IMR-90 (cell line): ENCODE measurements at places on chromosomes 2 and 18.

DNA sequence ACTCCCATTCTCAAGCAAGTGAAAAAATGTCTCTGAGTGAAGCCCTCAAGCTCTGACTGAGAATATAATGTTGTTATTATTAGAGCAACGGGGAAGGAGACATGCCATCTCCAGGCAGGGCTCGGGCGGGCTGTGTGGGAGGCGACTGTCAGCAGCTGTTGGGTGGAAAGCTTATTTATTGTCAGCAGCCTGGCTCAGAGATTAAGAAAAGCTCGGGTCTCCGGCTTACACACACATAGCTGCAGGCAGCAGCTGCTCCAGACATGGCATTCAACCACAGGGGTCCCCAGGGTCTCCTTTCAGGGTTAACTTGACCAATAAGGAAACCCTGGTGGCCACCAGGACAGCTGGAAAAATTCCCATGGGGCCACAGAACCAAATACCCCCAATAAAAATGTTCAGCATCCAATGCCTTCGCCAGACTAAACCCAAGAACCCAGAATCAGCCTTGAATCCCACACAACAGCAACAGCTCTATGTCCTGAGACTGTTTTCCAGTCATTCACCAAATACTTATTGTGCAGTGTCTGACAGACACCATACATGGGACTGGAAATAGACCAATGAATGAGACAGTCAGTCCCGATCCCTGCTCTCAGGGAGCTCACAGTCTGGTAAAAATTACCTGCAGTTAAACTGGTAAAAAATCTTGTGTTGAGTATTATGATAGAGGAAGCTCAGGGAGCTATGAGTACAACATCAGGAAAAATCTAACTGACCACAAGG is 70.5 kb upstream of the RTN4 start:
- peak; percentile 60 for DNase-seq
- no peak overlapping the region for H3K4me3 ChIP-seq
- no peaks in the 10 kb centered on the region for H3K27me3 ChIP-seq

DNA sequence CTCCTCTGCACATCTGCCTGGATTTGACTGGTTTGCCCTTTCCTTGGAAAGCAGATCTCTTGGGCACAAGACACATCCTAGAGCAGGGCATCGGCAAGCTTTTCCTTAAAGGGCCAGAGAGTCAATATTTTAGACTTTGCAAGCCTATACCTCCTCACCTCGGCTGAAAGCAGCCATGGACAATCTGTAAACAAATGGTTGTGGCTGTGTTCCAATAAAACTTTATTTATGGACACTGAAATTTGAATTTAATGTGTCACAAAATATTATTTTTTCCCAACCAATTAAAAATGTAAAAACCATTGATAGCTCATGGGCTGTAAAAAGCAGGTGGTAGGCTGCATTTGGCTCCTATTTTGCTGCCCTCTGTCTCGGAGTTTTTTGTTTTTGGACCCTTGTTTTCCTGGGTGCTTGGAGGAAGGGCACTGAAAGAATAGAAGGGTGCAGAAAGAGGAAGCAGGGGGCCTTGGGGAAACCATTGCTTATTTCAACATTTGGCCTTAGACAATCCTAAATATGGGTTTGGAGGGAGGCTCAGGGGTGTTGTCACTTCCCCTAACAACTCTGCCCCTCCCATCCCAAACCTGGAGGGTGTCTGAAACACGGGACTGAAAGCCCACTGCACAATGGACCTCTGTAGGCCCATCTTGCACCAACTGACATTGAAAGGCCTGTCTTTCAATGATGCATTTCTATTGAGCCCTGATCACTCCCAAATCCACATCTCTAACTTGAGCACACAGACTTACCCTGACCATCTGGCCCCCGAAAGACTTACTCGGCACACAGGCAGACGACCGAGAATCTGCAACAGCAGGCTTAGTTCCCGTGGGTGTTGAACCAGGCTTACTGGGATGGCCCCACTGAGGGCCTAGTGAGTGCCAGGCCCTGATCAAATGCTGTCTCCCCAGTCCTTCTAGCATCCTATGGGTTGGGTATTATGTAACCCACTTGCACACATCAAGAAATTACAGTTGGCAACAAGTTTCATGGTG is 7.1 kb upstream of the ZFP36L2 start:
- peaks cover 2% of the 10 kb centered on the region; the same call in 1 of the 2 replicates for H3K4me1 ChIP-seq
- no peak overlapping the region for H3K4me3 ChIP-seq
- H3K27me3 ChIP-seq: no peaks in the 10 kb centered on the region
- no peak overlapping the region for H3K27ac ChIP-seq

- H3K27me3 ChIP-seq: no peaks in the 10 kb centered on the region
- no peak for DNase-seq
- H3K27ac ChIP-seq: no peak overlapping the region
- H3K4me3 ChIP-seq: no peak overlapping the region
- H3K4me1 ChIP-seq: peaks cover 7% of the 10 kb centered on the region
Observed at GRCh38 chr2:47868611-47869352, 37.5 kb downstream of the FBXO11 start.

DNA sequence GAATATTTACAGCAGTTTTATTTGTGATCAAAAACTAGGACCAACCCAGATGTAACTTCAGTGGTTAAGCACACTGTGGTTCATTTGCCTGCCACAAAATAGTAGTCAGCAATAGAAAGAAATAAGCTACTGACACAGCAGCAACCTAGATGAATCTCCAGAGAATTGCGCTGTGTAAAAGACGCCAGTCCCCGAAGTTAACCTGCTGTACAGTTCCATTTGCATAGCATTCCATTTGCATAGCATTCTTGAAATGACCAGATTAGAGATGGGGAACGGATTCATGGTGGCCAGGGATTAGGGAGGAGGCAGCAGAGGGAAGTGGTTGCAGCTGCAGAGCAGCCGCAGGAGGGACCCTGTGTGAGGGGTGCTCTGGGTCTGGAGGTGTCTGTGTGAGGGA is 39.3 kb upstream of the NFATC1 start:
- H3K4me3 ChIP-seq: no peak overlapping the region
- DNase-seq: no peak
- peaks cover 4% of the 10 kb centered on the region for H3K4me1 ChIP-seq
- no peaks in the 10 kb centered on the region for H3K27me3 ChIP-seq
- no peak overlapping the region for H3K27ac ChIP-seq

- H3K36me3 ChIP-seq: 0 out of 2 replicates have a peak, but pooled peaks cover 1% of the 10 kb centered on the region
- no peak for DNase-seq
- H3K27me3 ChIP-seq: no peaks in the 10 kb centered on the region
Observed at GRCh38 chr2:64108666-64109241, 35.5 kb downstream of the PELI1 start.

GRCh38 chr2:164662066-164662465 is 40.8 kb upstream of the GRB14 start:
- H3K4me1 ChIP-seq: no peaks in the 10 kb centered on the region
- no peaks in the 10 kb centered on the region for H3K27me3 ChIP-seq
- H3K27ac ChIP-seq: no peak overlapping the region
- no peak overlapping the region for H3K4me3 ChIP-seq
- H3K36me3 ChIP-seq: no peaks in the 10 kb centered on the region

GRCh38 chr18:50722311-50722710 is 97.5 kb downstream of the MRO start:
- H3K4me1 ChIP-seq: no peaks in the 10 kb centered on the region
- no peak for DNase-seq
- H3K36me3 ChIP-seq: no peaks in the 10 kb centered on the region
- no peaks in the 10 kb centered on the region for H3K27me3 ChIP-seq
- no peak overlapping the region for H3K4me3 ChIP-seq

- no peak overlapping the region for H3K27ac ChIP-seq
- H3K4me3 ChIP-seq: no peak overlapping the region
- no peaks in the 10 kb centered on the region for H3K36me3 ChIP-seq
- H3K27me3 ChIP-seq: no peaks in the 10 kb centered on the region
Observed at GRCh38 chr2:44459739-44460138, 98.0 kb downstream of the CAMKMT start.

DNA sequence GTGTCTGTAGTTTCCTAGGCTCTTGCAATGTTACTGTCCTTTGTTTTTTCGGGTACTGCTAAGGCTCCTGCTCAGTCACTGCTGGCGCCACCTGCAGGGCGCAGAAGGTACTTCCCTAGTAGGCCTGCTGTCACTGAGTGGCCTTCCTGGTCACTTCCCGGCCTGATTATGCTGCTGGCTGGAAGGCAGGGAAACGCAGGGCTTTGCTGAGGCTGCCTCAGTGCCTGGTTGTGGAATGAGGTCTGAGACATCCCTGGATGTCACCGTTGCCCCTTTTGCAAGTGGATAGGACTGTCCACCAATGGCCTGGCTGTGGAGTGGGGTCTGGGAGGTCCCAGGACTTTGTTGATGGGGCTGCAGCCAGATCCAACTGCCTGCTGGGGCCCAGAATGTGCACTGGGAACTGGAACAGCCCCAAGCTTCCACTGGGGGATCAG is 13.1 kb downstream of the DAW1 start:
- no peak overlapping the region for H3K27ac ChIP-seq
- no peaks in the 10 kb centered on the region for H3K27me3 ChIP-seq
- 0 out of 2 replicates have a peak, but pooled peaks cover 1% of the 10 kb centered on the region for H3K4me1 ChIP-seq
- no peaks in the 10 kb centered on the region for H3K36me3 ChIP-seq
- H3K4me3 ChIP-seq: no peak overlapping the region

DNA sequence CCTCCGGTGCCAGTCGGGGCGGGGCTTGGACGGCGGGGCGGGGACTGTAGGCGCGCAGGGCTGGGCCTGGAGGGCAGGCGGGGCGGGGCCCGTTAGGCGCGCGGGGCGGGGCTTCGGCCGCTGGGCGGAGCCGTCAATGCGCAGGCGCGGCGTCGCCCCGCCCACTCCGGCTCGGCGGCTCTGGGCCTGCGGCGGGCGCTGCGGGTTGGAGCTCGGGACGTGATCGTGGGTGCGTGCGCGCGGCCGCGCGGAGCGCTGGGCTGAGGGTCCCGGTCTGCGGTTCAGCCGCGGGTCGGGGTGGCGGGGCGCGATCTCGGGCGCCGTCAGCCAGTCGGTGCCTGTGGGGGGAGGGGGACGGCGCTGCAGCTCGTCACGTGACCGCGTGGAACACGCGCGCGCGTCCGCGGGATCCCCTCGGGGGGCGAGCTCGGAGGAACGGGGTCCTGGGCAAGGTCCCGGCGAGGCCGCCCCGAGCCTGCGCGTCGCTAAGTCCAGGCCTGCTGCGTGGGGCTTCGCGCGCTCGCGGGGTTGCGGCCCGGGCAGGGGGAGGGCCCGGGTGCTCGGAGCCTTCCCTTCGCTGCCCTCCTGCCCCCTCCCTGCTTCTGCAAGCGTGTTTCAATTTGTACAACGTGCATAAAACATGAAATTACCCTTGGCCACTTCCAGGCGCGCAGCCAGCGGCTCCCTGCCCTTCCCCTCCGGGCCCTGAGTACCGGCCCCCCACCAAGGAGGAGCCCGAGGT is at the start of gene D2HGDH:
D2HGDH (plus strand) TSS at position 164 of the 742 bp plus-strand sequence. CDS start 595 bp downstream, outside the sequence.
- DNase-seq: peak; percentile 67
- peak within 1 kb of the TSS; percentile 92 for H3K27ac ChIP-seq
- H3K27me3 ChIP-seq: no peaks in the 10 kb centered on the region
- H3K4me3 ChIP-seq: peak within 1 kb of the TSS; percentile 98
- peaks cover 6% of the 10 kb centered on the region; the same call in 1 of the 2 replicates for H3K36me3 ChIP-seq

GRCh38 chr2:192197357-192197756 is 2.6 kb upstream of the TMEFF2 start:
- H3K27me3 ChIP-seq: peaks cover 49% of the 10 kb centered on the region
- no peaks in the 10 kb centered on the region for H3K4me1 ChIP-seq
- no peaks in the 10 kb centered on the region for H3K36me3 ChIP-seq
